ENCODE measurements at places on chromosomes 2 and 18.

GRCh38 chr2:26776195-26776800 lies 9.6 kb upstream of the CENPA start:
- no peak overlapping the region for H3K27ac ChIP-seq
- H3K4me1 ChIP-seq: no peaks in the 10 kb centered on the region
- no peak overlapping the region for H3K4me3 ChIP-seq

DNA sequence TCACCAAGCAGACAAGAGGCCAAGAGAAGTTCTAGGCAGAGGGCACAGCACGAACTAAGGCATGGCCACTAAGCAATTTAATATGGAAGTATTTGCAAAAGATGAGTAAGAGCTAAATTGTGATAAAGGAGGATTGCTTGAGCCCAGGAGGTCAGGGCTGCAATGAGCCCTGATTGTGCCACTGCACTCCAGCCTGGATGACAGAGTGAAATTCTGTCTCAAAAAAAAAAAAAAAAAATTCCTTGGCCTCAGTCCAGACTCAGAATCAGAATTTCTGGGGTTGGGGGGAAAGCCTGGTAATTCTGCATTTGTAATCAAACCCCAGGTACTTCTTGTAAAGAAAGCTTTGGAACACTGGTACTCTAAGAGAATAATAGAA lies 46.8 kb upstream of the RTN4 start:
- no peaks in the 10 kb centered on the region for H3K27me3 ChIP-seq
- H3K4me3 ChIP-seq: no peak overlapping the region
- DNase-seq: no peak
- no peaks in the 10 kb centered on the region for H3K36me3 ChIP-seq

- H3K27ac ChIP-seq: no peak overlapping the region
- no peak overlapping the region for H3K4me3 ChIP-seq
- H3K4me1 ChIP-seq: no peaks in the 10 kb centered on the region
- DNase-seq: no peak
These were observed 161.1 kb downstream of the EN1 start for GRCh38 chr2:118686346-118686745.

- H3K4me3 ChIP-seq: no peak overlapping the region
- H3K36me3 ChIP-seq: no peaks in the 10 kb centered on the region
These were observed 57.2 kb downstream of the RTP5 start for GRCh38 chr2:241926541-241927311.

DNA sequence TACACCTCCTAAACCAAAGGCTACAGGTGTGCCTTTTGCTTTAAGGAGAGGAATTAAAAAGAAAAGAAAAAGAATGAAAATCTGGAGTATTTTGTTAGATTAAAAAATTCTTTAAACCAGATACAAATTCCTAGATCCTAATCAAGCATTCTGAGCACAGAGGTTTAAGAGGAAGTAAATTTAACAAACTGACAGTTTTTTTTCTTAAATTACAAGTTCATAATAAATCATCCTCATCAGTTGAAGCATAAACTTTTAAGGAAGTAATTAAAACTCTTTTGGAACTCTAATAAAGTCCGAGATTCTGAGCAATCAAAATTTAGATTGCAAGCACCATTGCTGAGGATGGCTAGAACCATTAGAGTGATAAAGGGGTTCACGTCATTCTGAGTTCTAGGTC lies 75.1 kb downstream of the POLE4 start:
- H3K27ac ChIP-seq: no peak overlapping the region
- no peaks in the 10 kb centered on the region for H3K4me1 ChIP-seq
- H3K36me3 ChIP-seq: no peaks in the 10 kb centered on the region
- no peak overlapping the region for H3K4me3 ChIP-seq
